ENCODE measurements at places on chromosomes 2 and 18. TPM values are rescaled to one million over a fixed set of nuclear protein-coding genes. Genes with fewer than 3 reads are reported as not detected.

DNA sequence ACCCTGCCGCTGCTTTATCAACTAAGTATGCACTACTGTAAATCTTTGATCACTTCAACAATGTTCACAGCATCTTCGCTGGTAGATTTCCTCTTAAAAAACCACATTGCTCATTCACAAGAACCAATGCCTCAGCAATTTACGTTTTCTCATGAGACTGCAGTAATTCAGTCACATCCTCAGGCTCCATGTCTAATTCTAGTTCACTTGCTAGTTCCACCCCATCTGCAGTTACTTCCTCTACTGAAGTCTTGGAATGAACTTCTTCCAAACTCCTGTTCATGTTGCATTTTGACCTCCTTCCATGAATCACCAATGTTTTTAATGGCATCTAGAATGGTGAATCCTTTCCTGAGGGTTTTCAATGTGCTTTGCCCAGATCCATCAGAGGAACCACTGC lies 35.8 kb downstream of the PRELID3A start:
- peak; percentile 60 for DNase-seq

- DNase-seq: peak; percentile 80
These were observed 66.7 kb upstream of the HAAO start for GRCh38 chr2:42859006-42859552.

- peak; percentile 72 for DNase-seq
These were observed 1.7 kb downstream of the EPHA4 start for GRCh38 chr2:221570321-221570935.

- no peak for DNase-seq
These were observed 28.6 kb upstream of the TRIB2 start for GRCh38 chr2:12688091-12688490.

DNA sequence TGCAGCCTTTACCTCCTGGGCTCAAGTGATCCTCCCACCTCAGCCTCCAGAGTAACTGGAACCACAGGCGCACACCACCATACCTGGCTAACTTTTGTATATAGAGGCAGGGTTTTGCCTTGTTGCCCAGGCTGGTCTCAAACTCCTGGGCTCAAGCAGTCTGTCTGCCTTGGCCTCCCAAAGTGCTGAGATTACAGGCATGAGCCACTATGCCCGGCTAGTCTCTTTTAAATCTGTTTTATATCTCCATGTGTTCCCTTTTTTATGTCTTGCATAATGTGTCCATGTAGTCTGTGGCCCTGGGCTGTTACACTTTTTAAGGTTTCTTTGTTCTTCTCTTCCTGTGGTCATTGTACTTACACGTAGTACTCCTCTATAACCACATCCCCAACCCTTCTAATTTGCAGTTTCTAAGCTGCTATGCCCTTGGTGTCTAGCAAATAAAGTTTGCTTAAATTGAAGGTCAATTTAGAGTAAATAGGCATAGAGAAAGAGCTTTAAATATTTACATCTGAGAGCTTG lies 168.2 kb downstream of the MCFD2 start:
- no peak for DNase-seq

- DNase-seq: peak; percentile 66
These were observed 20.4 kb downstream of the MBP start for GRCh38 chr18:77111951-77112746.

GRCh38 chr2:160918906-160919503 lies 241.2 kb upstream of the TANK start:
- no peak for DNase-seq

ST8SIA5 gene
- 4.1 TPM for polyA plus RNA-seq

DES gene
- polyA plus RNA-seq: 3,834 TPM

TWIST2 gene
- 7.7 TPM for polyA plus RNA-seq

THOC1 gene
- 30.2 TPM for polyA plus RNA-seq
